Transverse colon (tissue), 4 donors: ENCODE measurements at places on chromosomes 5 and 9.

DNA sequence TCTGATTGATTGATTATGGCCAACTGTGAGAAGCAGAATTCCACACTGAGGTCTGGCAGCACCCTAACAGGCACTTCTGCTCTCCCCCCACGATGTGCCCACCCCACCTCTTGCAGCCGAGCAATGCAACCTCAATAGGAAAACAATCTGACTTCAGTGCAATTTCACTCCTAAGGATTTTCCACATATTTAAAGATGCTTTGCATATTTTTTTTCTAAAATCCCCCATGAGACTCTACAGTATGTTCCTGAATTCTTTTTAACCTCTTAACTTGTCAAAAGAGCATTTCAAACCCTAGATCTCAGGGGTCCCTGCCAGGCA lies 243.1 kb downstream of the AUH start:
- no peak for DNase-seq

- DNase-seq, result no peak
Observed at GRCh38 chr5:81046041-81046440, 85.9 kb downstream of the RASGRF2 start.

GRCh38 chr9:36566813-36567221 lies 5.9 kb upstream of the MELK start:
- DNase-seq, result no peak

- DNase-seq, result no peak
Observed at GRCh38 chr5:94175912-94176311, 434.5 kb upstream of the POU5F2 start.

DNA sequence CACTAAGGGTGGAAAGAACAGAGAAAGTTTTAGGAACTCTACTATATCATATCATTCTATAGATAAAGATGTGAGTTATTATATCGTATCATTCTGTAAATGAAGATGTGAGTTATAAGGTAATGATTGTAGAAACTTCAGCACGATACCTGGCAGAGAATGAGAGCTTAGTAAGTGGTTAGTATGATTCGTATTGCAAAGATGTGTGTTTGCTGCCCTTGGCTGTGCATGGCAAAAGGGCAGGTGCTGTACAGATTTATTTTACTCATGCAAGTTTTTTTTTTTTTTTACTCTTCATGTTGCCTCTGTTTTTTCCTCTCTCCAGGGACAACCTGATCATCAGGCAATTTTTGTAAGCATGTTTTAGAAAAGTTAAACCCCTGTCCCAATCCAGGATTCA lies 83.3 kb downstream of the EGFLAM start:
- no peak for DNase-seq

DNA sequence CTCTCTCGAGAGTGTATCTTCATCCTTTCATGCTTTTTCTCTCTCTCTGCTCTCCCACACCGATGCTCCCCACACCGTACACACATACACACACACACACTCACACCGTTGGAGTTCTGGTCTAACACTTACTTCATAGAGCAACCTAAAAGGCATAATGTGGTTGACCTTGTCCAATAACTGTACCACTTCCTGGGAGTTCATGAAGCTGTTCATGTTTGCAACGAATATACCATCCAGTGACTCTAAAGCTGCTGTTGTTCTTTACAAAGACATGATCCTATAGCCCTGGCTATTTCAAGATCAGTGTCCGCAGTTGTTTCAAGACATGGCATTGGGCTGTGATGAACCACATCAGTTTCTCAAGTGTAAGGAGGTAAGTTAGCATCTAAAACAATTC lies 10.0 kb downstream of the MEF2C start:
- DNase-seq, result no peak

- DNase-seq, result no peak
Observed at GRCh38 chr9:21873540-21874221, 71.2 kb downstream of the MTAP start.

DNA sequence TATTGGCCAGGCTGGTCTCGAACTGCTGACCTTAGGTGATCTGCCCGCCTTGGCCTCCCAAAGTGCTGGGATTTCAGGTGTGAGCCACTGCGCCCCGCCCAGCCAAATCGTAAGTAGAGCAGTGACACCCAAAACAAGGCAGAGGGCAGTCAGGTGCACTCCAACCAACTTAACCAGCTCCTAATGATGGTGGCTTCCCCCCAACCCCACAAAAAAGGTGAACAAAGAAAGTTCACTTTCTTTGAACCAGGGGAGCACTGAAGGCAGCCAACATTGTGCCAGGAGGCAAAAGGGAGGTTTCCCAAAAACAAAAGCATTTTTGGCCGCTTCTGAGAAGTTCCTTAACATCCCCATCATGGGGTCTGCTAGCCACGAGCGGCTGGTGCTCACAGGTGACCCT lies 9.6 kb downstream of the GMCL2 start:
- DNase-seq, result no peak

DNA sequence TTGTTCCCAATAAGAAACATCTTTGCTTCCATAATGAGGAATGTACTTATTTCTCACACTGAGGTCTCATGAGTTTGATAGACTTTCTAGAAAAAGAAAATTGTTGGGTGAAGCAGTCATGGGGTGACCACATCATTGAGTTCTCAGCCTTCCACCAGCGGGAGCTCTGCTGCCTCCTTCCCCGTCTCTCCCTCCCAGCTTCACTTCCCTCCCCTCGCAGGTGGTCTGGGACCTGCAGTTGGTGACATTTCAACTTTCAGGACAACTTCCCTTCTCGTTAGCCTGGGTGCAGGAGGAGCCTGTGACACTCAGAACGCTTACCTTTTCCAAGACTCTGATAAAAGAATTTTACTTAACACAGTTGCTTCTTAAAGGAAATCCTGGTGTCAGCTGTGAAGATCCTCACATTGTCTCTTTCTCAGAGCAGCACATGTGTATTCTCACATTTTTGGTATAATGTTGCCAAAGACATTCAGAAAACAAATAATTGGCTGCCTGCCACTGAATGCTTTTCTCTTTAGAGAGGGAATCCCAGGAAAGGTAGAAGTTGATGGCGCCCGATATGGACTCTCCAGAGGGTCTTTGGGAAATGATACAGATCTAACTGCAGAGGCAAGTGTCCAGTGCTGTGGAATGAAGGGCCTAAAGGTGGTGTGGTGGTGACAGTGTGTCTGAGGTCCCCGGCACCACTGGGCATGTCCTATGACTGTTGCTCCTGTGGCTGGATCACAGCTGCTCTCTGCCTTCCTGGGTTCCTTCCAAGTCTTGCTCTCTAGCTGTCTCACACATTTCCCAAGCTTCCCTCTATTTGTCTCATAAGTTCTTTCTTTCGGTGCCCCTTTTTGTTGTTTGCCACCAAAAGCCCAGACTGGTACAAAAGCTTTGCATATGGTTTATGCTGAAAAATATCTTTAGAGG lies 238.1 kb downstream of the GAS1 start:
- no peak for DNase-seq

- DNase-seq, result no peak
Observed at GRCh38 chr5:161093100-161093499, 241.1 kb upstream of the ATP10B start.

DNA sequence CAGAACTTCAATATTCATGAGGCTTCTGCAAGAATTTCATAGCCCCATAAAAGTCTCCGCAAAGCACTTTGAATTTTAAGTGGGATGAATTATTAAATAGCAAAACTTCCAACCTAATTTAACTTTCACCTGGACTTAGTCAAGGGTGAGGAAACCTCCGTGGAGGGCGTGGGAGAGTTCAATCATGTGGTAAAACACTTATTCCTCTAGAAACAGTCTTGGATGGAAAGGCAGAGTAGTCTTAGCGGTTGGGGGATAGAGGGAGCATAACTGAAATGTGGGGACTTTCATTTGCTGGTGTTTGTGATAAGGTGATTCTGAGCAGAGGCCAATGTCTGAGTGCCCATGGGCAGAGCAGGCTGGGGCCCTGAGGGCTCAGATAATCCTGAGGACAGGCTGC lies 241.9 kb downstream of the IRX1 start:
- no peak for DNase-seq

DNA sequence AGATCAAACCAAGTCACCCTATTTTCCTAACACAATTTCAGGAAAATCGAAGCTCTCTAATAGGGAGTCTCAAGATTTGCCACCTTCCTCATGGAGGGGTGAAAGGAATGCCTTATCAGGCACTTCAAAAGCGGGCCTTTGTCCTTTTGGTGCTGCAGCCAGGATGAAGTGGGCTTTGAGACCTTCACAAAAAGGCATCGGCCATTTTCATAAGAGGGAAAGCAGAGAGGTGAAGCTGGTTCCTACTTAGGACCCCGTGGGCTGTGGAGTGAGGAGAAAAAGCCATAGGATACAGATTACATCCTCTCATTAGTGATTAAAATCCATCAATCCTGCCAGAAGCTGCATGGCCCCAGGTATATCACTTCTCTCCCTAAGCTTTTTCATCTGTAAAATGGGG lies 859 bp downstream of the CDKN2AIPNL start:
- no peak for DNase-seq

DNA sequence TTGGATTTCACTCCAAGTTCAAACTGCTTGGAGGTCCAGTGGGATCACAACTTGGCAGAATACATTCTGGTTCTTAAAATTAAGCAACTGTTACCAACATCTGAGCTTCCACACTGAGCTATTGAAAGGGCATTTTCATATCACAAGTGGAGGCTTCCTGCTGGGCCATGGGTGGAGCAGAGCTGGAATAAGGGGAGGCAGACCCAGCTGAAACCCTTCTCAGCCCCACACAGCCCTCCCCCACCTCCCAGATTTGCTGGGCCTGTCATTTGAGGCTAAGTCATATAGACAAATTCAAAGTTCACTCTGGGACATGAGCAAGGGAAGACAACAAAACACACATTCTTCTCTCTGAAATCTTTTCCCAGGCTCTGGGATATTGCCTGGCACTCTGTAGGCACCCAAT lies 79.9 kb downstream of the ACTL7B start:
- no peak for DNase-seq

DNA sequence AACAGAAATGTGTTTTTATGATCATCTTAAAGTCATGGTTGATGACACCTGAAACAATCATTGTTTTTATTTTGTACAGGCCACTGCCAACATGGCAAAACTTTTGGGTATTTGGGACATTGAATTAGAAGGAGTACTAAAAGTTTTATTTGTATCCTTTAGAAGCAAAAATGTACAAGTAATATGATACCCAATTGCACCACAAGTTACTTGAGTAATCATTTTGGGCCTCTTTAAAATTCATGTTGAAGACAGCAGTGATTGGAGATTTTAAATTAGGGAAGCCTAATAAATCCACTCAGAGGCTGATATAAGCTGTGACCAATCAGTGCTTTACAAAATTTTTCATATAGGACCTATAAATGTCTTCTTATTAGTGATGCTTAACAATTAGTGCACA lies 212.9 kb downstream of the MARCHF11 start:
- DNase-seq, result no peak

DNA sequence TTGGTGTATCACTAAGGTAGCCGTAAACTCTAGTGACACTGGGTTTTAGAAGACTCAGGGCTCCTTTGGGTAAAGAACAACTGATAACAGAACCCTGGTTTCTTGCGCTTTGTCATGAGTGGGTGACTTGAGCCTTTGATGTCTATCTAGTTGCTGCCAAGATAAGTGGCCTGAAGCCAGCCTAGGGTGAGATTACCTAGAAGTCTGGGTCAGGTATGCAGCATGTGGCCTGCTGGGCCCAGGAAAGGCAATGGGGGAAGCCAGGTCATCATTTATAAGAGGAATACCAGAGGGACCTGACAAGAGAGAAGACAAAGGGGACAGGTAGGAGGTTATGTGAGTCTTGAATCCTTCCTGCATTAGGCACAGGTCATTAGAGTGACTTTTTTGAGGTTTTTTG lies 23.2 kb upstream of the GARNL3 start:
- DNase-seq, result no peak

DNA sequence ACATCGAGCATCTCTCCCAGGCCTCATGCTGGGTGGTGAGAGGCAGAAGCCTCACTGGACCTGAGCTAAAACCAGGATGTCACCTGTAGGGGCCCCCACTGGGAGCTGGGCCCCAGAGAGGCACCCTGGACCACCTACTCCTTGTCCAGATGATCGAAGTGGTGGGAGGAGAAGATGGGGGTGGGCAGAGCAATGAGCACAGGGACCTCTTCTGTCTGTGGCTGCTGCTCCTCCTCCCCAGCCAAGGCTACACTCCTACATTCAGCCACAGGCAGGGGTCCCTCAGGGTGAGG lies 227.5 kb downstream of the CACNA1B start:
- no peak for DNase-seq

DNA sequence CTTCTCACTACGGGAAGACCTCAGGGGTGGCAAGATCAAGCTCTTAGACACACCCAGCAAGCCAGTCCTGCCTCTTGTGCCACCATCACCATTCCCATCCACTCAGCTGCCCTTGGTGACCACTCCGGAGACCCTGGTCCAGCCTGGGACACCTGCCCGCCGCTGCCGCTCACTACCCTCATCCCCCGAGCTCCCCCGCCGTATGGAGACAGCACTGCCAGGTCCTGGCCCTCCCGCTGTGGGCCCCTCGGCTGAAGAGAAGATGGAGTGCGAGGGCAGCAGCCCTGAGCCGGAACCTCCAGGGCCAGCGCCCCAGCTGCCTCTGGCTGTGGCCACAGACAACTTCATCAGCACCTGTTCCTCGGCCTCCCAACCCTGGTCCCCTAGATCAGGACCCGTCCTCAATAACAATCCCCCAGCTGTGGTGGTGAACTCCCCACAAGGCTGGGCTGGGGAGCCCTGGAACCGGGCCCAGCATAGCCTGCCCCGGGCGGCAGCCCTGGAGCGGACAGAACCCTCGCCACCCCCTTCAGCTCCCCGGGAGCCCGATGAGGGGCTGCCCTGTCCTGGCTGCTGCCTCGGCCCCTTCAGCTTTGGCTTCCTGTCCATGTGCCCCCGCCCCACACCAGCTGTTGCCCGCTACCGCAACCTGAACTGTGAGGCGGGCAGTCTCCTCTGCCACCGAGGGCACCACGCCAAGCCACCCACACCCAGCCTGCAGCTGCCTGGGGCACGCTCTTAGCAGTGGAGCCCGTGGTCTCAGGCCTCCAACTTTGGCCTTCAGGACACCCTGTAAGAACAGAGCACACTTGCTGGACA lies 4.1 kb downstream of the TESK1 start:
- no peak for DNase-seq

GRCh38 chr9:97563458-97564135 lies 62.1 kb downstream of the TMOD1 start:
- no peak for DNase-seq

GRCh38 chr5:135129307-135129706 lies 95.3 kb upstream of the PITX1 start:
- DNase-seq, result no peak

- DNase-seq, result no peak
Observed at GRCh38 chr5:104347119-104347708, 784.6 kb upstream of the NUDT12 start.

GRCh38 chr5:163619273-163619934 lies 114.0 kb downstream of the MAT2B start:
- no peak for DNase-seq
